NCI-H1092 (cell line): ENCODE measurements at places on chromosomes 5 and 9.

GRCh38 chr5:73464016-73464745, 15.6 kb upstream of the FOXD1 start:
- DNase-seq, result no peak

DNA sequence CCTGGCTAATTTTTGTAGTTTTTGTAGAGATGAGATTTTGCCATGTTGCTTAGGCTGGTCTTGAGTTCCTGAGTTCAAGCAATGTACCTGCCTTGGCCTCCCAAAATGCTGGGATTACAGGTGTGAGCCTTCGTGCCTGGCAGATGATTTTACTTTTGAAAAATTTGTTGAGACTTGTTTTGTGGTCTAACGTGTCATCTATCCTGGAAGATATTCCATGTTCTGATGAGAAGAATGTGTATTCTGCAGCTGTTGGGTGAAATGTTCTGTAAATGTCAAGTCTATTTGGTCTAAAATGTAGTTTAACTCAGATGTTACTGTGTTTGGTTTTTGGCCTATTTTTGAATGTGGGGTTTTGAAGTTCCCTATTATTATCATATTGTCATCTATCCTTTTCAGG, 145.6 kb downstream of the XRCC4 start:
- no peak for DNase-seq

DNA sequence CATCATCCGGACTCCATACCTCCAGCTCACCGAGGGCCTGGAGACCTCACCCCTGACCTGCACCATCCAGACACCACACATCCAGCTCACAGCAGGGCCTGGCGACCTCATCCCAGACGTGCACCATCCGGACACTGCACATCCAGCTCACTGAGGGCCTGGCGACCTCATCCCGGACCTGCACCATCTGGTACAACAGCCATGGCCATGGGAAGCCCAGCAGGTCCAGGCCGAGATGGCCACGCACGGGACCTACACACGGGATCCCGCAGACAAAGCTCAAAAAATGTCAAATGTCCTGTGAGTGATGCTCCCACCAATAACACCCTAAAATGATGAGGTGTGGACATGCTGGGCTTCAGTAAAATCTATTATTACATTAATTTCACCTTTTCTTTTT, 9.7 kb downstream of the TERT start:
- DNase-seq, result no peak

GRCh38 chr5:135264451-135265440, 134.3 kb downstream of the MACROH2A1 start:
- DNase-seq, result no peak

DNA sequence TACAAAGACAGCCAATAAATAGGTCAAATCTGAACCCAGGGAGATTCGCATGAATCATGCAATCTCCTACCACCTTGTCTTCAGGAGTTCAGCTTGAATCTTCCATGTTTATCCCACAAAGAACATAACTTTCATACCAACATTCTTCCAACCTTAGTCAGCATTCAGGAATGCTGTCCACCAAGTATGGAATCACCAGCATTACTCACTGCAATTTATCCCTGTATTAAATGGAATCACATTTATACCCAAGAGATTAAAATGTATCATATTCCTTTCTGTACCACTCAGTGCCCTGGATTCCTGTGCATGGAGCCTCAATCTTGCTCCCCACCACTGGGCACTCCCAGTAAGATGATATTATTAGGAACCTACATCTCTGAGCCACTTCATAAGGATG, 162.6 kb downstream of the GLIS3 start:
- no peak for DNase-seq
